ENCODE measurements at places on chromosomes 16 and 17.

GRCh38 chr17:68953340-68953997 is 1.7 kb downstream of the ABCA8 start:
- DNase-seq, result no peak

GRCh38 chr17:41602524-41602923 is 10.0 kb downstream of the KRT16 start:
- no peak for DNase-seq

GRCh38 chr16:80120899-80121521 is 419.8 kb upstream of the DYNLRB2 start:
- no peak for DNase-seq

DNA sequence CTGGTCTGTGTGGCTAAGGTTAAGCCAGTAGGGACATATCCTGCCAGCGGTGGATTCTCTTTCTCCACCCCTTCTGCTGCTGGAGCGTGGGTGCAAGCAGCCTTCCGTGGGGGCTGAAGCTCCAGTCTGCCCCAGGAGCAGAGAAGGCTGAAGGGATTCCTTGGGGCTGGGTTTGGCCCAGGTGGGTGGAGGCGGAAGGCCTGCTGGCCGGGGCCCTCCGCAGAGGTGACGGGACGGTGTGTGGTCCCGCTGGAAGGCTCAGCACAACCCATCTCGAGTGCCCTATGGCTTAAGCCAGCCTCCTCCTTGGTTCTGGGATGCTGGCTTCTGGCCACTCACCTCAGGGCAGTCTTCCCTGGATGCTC is 13.1 kb downstream of the TIMM22 start:
- no peak for DNase-seq

- no peak for DNase-seq
Measured at GRCh38 chr16:17518441-17518840, 47.7 kb upstream of the XYLT1 start.

DNA sequence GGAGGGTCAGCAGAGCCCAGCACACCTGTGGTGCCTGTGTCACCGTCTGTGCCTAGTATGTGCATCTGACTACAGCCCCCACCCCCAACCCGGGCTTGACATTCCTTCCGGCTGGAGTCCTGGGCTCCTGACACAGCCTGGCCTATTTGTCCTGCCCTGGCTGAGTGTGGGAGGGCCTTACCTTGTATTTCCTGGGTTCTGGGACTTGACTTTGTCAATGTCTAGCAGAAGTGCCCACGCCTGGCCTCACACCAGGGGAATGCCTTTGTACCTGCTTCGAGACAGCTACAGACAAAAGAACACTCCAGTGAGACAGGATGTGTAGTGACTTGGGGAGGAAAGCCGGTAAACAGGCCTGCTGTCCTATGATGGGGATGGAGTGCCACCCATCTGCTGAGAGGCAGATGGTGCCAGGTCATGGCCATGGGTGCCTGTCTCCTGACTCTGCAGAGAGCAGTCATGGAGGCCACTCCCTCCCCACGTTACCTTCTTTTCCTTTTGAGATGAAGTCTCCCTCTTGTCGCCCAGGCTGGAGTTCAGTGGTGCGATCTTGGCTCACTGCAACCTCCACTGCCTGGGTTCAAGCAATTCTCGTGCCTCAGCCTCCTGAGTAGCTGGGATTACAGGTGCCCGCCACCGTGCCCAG is 42.8 kb downstream of the TNFRSF13B start:
- DNase-seq, result no peak
